ENCODE measurements at places on chromosomes 5 and 9.

- DNase-seq, result no peak
These were observed 1.0 kb upstream of the PAX5 start for GRCh38 chr9:37034938-37035647.

DNA sequence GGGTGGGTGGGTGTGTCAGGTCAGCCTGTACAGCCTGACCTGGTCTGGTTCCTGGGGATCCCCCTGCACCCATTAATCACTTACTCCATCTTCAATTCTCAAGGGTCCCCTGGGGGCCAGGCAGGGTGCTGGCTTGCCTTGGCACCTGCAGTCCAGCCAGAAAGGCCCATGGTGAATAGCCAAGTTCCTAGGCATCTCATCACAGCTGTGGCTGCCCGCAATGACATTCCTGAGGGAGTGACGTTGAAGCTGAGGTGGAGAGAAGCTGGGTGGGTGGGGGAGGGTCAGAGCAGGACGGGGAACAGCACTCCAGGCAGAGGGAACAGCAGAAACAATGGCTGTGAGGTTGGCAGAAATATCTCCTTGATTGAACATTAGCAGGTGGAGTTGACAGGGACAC lies 10.6 kb downstream of the HMCN2 start:
- no peak for DNase-seq

DNA sequence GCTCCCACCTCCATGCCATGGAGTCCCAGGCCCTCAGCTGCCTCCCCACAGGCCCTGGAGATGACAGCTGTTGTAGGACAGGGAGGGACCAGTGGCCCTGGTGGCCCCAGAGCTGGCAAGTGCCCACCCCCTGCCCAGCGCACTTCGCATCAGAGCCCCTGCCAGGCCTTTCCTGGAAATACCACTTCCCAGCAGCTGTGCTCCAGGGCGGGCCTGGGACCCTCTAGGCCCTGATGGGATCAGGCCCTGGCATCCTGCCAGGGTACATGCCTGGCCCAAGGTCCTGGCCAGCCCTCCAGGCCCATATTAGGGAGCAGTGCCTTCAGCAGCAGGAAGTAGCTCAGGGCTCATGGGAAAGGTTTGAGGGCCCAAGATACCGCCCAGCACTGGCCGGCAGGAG lies 2.5 kb downstream of the KCNT1 start:
- DNase-seq, result no peak

DNA sequence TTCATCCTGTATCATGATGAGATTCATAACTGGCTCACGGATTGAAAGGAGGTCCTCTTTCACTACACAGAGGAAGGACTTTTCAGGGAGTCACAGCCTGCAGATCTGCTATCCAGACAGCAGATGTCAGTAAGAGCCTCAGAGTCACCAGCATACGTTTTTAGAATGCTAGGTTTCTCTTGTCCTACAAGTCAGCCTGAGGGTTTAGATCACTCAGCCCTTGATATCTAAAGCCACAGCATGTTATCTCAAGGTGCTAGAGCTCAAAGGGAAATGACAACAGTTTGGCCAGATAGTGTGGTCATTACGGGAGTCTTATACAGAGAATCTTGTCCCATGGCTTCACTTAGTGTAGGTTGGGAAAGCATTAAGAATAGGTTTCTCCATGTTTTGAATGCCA lies 30.9 kb upstream of the SLC46A2 start:
- no peak for DNase-seq

- no peak for DNase-seq
These were observed 791 bp upstream of the STARD4 start for GRCh38 chr5:111513131-111513520.

- DNase-seq, result no peak
These were observed 24.7 kb upstream of the ACOT12 start for GRCh38 chr5:81418606-81419005.

- DNase-seq, result no peak
These were observed 135.9 kb downstream of the ZSWIM6 start for GRCh38 chr5:61467766-61468482.

DNA sequence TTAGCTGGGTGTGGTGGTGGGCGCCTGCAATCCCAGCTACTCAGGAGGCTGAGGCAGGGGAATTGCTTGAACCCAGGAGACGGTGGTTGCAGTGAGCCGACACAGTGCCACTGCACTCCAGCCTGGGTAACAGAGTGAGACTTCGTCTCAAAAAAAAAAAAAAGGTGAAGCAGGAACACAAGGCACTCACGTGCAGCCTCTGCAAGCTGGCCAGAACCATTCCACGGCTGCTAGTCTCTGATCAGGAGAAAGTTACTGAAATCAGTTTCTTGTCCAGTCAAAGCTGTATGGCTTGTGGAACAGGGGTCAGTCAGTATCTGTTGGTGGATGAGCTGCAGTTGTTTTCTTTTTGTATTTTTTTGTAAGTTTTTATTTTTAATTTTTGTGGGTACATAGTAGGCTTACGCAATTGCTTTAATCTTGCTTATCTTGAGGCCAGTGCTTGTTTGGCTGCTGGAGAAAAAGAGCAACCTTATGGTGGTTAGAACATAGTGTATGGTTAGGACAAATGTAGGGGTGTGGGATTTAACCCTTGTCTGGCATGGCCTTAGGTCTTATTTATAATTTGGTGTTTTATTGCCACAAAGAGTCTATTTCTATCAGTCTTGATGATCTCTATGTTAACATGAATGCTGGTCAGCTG lies 32.7 kb upstream of the GTF2H2C start:
- DNase-seq, result no peak

GRCh38 chr9:110476251-110476650 lies 103.3 kb downstream of the SVEP1 start:
- DNase-seq, result no peak

- DNase-seq, result no peak
These were observed 259.8 kb downstream of the NDUFS4 start for GRCh38 chr5:53820119-53820801.

- peak; percentile 76 for DNase-seq
These were observed 98.8 kb upstream of the BASP1 start for GRCh38 chr5:17118631-17119030.

- no peak for DNase-seq
These were observed 486.2 kb upstream of the DAP start for GRCh38 chr5:11247224-11247623.

DNA sequence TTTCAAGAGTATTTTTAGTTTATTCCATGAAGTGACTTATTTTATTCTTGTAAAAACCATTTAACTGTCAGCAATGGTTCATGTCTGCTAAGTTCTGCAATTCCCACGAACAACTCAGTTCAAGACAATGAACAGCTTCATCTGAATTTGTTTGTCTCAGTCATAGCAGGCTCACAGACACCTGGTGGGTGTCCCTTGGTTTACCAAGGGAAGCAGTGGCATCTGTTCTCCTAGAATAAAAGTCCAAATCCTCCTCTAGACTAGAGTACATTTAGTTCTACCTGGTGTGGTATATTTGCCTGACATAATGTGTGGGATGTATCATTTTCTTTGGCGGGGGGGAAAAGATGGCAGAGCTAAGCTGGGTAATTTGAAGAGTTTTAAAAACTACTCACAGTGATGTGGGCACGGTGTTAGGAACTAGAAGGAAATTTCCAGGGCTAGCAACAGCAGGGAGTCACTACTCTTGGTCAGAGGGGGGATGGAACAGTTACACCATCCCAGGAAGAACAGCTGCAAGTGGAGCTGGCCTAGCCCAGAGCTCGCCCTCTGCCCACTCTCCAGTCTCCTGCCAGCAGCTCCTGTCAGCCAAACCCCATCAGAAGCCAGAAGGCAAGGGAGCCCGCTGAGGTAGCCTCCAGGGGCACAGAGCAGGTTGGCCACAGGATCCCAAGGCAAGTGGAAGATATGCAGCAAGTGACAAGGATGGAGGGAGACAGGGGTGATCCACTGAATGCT lies 100.3 kb downstream of the PJA2 start:
- DNase-seq, result no peak

- DNase-seq, result no peak
These were observed 99.8 kb downstream of the ZDHHC21 start for GRCh38 chr9:14593406-14593805.

- no peak for DNase-seq
These were observed 59.4 kb upstream of the TNFSF8 start for GRCh38 chr9:114989600-114990410.

DNA sequence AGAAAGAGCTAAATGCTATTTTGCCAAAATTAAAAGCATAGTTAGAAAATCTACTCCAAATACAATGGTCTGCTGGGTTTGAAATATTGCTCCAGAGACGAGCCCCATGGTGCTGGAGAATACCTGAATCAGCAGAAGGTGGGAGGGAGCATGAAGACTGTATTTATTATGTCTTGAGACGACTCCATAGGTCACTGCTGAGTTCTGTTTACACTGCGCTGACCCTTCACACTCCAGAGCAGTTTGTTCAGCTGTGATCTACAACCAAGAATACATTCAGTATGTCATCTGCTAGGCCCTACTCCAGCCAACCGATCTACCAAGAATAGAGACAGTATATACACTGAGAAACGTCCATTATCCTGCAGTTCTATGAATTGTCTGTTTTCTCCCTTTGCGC lies 150.5 kb downstream of the TLE1 start:
- no peak for DNase-seq

GRCh38 chr9:90795871-90796317 lies 5.7 kb upstream of the SYK start:
- no peak for DNase-seq

DNA sequence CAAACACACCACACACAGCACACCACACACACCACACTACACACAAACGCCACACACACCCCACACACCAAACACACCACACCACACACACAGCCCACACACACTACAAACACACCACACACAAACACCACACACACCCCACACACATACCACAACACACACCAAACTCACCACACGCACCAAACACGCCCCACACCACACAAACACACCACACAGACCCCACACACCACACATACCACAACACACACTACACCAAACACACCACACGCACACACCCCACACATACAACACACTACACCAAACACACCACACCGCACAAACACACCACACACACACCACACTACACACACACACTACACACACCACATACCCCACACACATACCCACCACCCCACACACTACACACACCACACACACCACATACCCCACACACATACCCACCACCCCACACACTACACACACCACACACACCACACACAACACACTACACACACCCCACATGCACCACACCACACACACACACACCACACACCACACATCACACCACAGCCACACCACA lies 151.2 kb downstream of the ERCC6L2 start:
- DNase-seq, result no peak

GRCh38 chr5:53971551-53971950 lies 338.8 kb downstream of the ARL15 start:
- DNase-seq, result no peak

DNA sequence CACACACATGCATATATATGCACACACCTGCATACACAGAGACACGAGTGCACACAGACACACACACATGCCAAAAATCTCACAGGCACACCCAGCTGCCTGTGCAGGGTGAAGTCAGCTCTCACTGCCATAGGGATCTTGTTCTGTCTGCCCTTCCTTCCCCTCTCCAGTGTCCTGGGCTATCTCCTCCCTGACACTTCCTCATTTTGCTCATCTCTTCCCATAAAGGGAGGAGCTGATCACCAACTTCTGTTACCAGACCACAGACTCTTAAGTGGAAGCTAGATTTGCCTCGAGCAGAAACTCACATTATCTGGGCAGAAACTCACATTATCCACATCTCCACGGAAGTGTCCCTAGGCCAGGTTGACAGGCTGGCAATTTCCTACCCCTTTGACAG lies 28.7 kb downstream of the LCP2 start:
- DNase-seq, result no peak

Measured in RWPE2 (cell line).